ENCODE measurements at places on chromosomes 2 and 18.

DNA sequence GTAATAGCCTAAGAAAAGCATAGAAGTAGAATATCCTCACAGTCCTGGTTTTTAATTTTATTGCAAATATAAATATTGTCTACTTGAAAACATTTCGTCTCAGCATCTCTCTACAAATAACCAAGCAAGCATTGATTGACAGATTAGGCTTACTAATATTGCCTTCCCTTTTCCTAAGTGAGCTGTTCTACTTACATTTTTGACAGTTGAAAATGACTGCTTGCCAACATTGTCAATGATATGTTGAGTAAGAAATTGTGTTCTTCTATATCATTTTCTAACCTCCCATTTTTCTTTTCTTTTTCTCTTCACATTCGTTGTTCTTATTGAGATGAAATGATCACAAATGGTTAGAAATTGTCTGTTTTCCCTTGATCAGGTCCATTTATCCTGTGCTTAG, 47.0 kb upstream of the STK39 start:
- DNase-seq = no peak

DNA sequence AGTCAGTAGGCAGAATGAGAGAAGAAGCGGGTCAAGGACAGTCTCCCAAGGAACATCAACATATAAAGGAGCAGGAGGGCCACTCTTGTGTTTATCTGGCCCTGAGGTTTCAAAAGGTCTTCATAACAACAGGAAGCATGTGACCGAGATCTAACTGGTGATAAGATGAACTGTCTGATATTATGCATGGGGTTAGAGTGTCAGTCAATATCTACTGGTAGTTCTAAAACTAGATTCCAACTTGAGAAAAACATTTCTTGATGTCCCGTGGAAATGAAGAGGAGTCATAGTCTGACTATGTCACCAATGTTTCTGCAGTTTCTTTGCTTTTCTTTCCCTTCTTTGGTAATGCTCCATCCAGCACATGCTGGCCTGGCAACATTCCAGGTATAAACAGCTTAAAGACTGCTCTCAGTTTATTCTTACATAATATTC, 77.5 kb upstream of the ITPRID2 start:
- no peak for DNase-seq

DNA sequence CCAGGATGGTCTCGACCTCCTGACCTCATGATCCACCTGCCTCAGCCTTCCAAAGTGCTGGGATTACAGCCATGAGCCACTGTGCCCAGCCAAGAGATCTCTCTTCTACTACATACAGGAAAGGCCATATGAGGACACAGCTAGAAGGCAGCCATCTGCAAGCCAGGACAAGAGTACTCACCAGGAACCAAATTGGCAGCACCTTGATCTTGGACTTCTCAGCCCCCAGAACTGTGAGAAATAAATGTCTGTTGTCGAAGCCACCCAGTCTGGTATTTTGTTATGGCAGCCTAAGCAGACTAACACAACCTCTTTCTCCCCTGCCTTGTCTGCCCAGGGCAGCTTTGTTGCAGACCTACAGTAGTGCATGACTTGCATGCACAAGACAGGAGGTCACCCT, 211.3 kb upstream of the HAAO start:
- no peak for DNase-seq

- DNase-seq = no peak
Measured at GRCh38 chr2:106106622-106107508, 87.2 kb downstream of the UXS1 start.

DNA sequence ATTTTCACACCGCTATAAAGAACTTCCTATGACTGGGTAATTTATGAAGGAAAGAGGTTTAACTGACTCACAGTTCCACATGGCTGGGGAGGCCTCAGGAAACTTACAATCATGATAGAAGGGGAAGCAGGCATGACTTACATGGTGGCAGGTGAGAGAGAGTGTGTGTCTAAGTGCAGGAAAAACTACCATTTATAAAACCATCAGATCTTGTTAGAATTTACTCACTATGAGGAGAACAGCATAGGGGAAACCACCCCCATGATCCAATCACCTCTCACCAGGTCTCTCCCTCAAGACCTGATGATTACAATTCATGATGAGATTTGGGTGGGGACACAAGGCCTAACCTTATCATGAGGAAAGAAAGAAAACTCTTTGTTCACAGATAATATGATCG, 174.6 kb downstream of the SRBD1 start:
- DNase-seq = no peak

- no peak for DNase-seq
Measured at GRCh38 chr2:101991721-101992145, at the start of gene IL1R2. Gene IL1R2 (plus strand): TSS chr2:101991960. CDS start chr2:102008576, 16,616 bp downstream.

DNA sequence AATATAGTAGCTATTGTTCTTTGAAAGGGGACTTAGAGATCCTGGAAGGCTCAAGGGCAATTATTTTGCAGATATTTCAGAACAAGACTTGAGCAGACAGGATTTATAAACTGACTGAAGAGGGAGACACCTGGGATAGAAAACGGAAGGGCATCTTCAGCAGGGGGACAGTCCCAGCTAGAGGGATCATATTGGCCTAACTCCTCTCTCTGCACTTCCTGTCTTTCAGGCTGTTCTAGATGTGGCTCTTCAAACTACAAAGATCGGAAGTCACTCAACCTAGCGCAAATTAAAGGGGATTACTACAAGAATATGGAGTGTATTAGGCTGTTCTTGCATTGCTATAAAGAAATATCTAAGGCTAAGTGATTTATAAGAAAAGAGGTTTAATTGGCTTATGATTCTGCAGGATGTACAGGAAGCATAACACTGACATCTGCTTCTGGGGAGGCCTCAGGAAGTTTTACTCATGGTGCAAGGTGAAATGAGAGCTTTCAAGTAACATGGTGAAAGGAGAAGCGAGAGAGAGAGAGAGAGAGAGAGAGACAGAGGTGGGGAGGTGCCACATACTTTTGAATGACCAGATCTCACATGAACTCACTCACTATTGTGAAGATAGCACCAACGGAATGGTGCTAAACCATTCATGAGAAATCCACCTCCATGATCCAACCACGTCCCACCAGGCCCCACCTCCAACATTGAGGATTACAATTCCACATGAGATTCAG, 5.3 kb upstream of the CTIF start:
- no peak for DNase-seq

DNA sequence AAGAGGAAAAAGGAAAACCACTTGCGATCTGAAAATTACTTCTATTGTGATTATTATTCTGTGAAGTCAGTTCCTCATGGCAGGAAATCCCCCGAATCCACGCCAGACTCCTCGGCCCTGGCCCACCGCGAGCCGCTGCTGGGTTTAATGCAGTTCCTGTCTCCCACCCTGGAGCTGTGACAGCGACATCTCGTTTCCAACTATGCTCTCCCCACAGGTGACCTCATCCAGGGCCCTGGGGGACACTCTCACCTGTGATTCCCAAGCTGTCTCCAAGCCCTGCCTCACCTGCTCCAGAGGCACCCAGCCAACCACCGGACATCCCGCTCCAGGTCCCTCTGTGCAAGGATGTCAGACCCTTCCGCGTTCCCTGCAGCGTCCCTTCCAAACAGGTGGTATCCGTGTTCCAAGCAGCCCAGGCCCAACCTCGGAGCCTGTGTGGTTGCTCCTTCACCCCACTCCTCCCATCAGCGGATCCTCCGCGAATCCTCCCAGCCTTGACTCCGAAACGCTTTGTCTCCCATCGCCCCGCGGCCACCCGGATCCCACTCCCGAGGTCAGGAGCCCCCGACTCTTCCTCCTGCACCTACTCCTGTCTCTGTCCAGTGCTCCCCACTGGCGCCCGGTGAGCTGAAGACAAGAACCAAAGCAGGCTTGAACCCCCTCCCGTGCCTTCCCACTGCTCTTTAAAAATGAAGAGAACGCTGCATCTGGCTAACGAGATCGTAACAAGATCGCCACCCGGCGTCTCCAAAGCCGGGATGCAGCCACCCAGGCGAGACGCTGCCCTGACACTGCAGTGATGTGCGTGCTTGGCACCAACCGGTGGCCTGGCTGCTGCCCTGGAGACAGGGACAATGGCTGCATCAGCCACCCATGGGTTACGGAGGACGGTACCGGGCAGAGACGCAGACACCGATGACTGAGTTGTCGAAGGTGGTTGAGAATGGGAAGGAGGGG, 96.5 kb downstream of the NDUFA10 start:
- no peak for DNase-seq

GRCh38 chr2:31523871-31524492, 56.8 kb downstream of the SRD5A2 start:
- peak; percentile 45 for DNase-seq

- no peak for DNase-seq
Measured at GRCh38 chr2:37501113-37501512, 156.7 kb downstream of the QPCT start.

- DNase-seq = no peak
Measured at GRCh38 chr2:21422050-21422449, 298.3 kb downstream of the TDRD15 start.

- DNase-seq = no peak
Measured at GRCh38 chr2:20585359-20585709, 65.6 kb downstream of the HS1BP3 start.

DNA sequence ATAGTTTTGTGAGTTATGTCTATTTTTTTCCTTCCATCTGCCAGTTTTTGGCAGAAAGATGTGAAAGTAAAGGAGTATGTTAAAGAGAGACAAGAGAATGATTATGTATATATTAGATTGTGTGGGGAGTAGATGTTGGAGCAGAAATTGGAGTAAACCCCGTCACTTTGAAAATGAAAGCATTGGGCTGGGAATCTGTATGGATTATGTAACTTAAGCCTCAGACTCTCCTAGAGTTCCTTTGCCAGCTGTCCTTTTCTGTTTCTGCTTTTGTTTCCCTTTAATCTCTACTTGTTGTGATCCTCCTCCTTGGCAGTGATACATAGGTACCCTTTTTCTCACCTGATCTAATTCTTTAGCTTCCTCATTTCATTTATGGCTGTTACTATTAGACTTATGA, 19.2 kb downstream of the CCDC138 start:
- DNase-seq = no peak

DNA sequence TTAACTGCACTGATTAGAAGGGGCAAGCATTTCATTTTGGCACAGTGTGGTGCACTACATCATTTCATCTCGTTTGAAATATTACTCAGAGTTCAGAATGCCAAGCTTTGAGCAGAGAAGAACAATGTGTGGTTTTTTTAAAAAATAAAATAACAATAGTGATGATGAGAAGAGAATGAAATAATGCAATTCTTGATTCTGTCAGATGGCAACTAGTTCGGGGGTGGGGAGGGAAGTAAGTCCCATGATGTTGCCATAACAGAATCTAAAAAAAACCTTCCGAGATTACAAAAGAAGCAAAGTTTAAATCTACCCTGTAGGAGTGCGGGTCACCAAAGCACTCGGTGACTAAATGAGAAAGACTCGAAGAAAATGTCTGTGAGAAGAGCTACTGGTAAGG, 490.4 kb downstream of the NR4A2 start:
- DNase-seq = no peak

GRCh38 chr2:96923201-96923600, 53.3 kb upstream of the SEMA4C start:
- no peak for DNase-seq

GRCh38 chr2:46825939-46826568, 89.6 kb downstream of the MCFD2 start:
- no peak for DNase-seq

DNA sequence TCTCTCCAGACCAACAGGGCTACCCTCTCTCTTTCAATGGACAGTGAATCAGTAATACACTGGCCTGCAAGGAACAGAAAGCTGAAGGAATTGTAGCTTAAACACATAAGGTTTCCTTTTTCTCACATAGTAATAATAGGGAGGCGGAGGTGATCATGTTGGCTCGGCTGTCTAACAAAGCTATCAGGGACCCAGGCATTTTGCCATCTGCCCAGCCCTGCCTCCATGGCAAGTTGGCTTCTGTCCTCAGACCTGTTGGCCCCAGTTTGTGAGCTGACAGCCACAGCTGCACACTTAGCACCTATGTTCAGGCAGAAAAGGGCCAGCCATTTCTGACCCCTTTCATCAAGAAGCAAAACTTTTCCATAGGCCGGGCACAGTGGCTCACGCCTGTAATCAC, 2.0 kb upstream of the CHRNG start:
- no peak for DNase-seq

DNA sequence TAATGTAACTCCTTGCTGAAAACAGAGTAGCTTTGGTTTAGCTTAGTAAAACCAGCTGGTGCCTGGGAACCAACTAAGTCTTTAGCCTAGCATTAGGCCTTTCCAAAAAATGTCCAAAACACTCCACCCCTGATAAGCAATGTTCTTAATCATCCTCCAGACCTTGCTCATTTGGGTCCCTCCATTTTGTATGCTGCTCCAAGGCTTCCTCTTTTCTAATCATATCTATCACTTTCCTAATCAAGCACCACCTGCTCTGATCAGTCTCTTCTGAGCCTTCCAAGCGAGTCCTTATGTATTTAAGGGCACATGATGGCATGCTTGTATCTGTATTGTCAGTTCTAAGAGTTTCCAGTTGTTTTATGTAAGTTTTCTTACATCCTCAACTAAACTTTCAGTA, 23.6 kb downstream of the THADA start:
- no peak for DNase-seq

GRCh38 chr18:76359909-76360308, 135.1 kb downstream of the ZNF516 start:
- no peak for DNase-seq

DNA sequence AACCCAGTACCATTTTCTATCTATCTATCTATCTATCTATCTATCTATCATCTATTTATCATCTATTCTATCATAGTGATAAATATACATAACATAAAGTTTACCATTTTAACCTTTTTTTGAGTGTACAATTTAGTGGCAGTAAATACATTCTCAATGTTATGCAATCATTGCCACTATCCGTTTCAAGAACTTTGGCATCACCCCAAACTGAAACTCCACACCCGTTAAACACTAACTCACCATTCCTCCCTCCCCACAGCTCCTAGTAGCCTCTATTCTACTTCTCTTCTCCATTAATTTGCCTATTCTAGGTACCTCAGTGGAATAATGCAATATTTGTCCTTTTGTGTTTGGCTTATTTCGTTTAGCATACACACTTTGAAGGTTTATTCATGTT, 82.5 kb upstream of the KCNE4 start:
- DNase-seq = no peak

DNA sequence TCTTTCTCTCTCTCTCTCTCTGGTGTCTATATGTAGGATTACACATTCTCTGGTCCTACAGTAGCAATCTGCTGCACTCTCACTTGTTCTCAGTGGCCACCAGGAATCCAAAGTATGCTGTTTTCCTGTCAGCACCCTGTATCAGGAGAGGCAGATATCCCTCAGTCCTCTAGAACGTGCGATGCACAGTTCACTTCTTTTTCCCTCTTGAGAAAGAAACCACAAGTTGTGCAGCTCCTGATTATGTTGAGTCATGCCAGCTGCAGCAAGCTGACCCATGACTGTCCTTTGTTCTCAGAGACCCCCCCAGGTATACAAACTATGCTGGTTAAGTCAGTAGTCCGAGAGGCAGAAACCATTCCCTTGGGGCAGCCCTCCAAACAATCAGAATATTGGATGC, 54.6 kb downstream of the LANCL1 start:
- no peak for DNase-seq

- DNase-seq = no peak
Measured at GRCh38 chr2:1988594-1988993, 244.3 kb upstream of the PXDN start.

- no peak for DNase-seq
Measured at GRCh38 chr2:32474381-32474780, 117.6 kb downstream of the BIRC6 start.

Data from activated T-cell treated with anti-CD3 and anti-CD28 coated beads for 4 hours (primary cell).